ENCODE measurements at places on chromosomes 3 and 15.

DNA sequence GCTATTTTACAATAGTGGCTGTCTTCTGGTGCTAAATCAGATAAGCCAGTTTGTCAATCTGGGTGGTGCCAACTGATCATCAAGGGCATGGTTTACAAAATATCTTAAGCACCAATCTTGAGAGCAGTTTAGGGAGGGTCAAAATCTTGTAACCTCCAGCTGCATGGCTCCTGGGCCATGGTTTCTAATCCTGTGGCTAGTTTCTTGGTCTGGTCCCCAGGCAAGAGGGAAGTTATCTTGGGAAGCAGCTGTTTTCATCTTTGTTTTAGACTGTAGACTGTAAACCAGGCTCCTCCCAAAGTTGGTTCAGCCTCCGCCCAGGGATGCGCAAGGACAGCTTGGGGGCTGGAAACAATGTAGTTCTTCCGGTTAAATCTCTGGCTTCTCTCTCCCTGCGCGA lies 166.8 kb downstream of the IL1RAP start:
- DNase-seq = no peak

DNA sequence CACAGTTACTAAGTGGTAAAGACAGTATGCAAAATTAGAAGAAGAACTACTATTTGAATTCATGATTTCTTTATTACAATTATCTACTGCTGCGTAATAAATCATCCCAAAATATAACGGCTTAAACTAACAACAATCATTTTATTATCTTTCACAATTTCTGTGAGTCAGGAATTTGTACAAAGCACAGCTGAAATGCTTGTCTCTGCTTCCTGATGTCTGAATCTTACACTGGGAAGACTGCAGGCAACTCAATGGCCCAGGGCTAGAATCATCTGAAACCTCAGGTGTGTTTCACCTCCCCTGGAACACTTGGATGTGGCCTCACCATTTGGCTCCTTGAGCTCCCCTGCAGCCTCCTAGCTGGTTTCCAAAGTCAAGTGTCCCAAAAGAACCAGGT lies 145.1 kb downstream of the MAGI1 start:
- no peak for DNase-seq

GRCh38 chr3:27681249-27681748 lies 40.8 kb downstream of the EOMES start:
- DNase-seq = peak; percentile 93

GRCh38 chr3:37190667-37191066 lies 16.3 kb upstream of the LRRFIP2 start:
- no peak for DNase-seq

GRCh38 chr15:86337071-86337470 lies 257.4 kb downstream of the AGBL1 start:
- DNase-seq = no peak

All from cardiac fibroblast (primary cell).